D721Med (cell line): ENCODE measurements at places on chromosomes 4 and X.
A peak's percentile ranks its signal among the peaks of the same experiment; 100 is the strongest.

DNA sequence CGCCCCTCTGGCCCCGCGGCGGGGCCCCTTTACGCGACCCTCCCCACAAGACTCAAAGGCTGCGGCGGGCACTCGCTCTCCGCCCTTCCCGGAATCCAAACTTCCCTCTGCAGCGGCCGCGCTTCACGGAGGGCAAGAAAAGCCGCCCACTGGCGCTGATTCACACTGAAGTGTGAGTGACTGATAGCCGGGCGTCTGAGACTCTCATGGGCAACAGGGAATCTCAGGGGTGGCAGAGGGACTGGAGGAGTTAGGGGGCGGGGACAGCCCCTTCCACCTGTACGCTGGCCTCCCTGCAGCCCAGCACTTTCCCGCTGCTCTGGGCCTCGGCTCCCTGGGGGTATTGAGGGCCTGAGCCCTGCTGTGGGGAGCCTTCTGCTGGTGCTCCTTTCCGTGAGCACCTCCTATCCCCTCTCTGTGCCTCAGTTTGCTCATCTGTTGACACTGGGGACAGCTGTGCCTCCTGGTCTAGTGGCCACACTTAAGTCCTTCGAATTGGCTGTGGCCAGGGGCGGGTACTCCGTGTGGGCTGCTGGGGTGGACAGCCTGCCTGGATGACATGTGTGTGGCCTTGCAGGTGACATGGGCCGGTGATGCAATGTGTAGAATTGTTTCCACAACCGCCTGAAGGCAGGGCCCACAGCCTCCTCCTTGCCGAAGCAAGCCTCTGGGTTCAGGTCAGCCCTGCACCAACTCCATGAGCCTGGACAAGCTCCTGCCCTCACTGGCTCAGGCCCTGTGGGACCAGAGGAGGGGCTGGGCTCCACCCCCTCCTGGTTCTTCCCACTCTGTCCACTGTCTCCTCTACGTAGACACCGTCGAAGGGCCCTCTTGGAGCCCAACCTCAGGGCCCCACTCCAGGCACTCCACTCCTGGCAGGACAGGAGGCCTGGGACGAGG, 951 bp downstream of the SH3BP2 start:
- DNase-seq, result no peak

DNA sequence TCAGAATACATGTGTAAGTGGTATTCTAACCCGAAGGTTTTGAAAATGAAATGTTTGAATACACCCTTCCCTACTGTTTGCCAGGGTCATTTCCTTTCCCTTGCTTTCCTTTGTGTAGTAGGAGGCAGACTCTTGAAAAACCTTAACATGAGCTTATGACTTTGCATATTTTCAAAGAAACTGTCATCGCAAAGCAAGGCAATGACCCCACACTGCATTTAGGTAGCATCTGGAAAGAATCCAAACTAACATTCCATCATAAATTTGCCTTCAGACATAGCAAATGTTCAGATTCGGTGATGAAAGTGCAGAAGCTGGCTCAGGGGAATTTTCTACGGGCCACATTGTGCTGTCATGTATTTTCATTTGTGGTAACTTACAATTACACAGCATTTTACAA, 32.3 kb downstream of the SH2D1A start:
- DNase-seq, result no peak

- peak; percentile 28 for DNase-seq
Measured at GRCh38 chr4:176792326-176793059, at the start of gene VEGFC. VEGFC (minus strand) TSS chr4:176792922; CDS start chr4:176792311, 611 bp downstream.

- no peak for DNase-seq
Measured at GRCh38 chrX:40314070-40314469, 216.3 kb upstream of the BCOR start.

- no peak for DNase-seq
Measured at GRCh38 chr4:16728849-16729248, 169.6 kb downstream of the LDB2 start.

GRCh38 chrX:368811-369562, 17.7 kb downstream of the PPP2R3B start:
- DNase-seq, result peak; percentile 49

DNA sequence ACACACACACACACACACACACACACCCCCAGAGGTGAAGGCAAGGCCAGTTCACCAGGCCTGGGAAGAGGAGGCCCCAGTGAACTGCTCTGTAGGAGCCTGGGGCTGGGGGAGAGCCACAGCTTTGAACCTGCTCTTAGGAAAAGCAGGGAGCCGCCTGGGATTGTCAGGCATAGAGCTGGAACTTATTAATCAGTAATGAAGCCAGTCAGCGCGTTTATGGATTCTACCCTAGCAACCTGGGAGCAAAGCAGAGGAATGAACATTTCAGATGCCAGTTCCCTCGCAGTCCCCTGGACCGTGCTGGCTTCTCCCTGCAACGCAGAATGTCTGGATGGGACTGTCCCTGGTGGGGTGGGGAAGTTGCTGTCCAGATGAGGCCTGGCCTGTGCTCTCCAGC, 45.3 kb upstream of the DDX3X start:
- DNase-seq, result no peak
